ENCODE measurements at places on chromosomes 1 and 21.

GRCh38 chr1:93702111-93702827 is 20.6 kb upstream of the BCAR3 start:
- no peak for DNase-seq

DNA sequence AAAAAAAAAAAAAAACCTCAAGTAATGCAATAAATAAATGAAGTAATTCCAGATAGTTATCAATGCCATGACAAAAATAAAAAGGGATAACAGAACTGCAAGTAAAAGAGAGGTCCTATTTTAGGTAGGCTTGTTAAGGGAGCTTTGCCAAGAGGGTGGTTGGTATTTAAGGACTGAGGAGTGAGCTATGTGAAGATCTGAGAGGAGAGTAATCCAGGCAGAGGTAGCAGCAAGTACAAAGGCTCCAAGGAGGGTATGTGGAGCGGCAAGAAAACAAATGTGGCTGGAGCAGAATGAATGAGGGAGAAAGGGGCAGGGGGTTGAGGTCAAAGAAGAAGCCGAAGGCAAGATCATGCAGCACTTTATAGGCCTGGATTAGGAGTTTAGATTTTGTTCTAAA is 59.9 kb upstream of the CDC42BPA start:
- DNase-seq, result no peak

DNA sequence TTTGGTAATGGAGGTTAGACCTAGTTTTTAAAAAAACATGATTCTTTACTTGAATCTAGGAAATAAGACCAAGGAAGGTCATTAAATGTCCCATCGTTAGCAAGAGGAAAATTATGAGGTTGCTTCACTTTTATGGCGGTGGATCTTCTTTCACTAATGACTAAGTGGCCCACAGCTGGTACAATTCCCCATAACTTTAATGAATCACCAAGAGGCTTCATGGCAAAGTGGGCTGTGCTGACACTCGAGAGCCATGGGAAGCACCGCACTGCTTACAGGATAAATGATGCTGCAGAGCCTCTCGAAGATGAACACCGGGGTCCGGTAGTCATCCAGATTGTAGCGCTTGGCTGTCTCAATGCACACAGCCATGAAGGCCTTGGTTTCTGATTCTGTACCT is 108.8 kb downstream of the UBR4 start:
- no peak for DNase-seq

GRCh38 chr1:185044387-185044786 is 971 bp upstream of the RNF2 start:
- no peak for DNase-seq

GRCh38 chr1:107140703-107141490 is at the start of gene NTNG1:
TSS of gene NTNG1 (plus strand) at chr1:107141039.
- no peak for DNase-seq

- no peak for DNase-seq
Measured at GRCh38 chr1:1567891-1568291, 6.8 kb downstream of the SSU72 start.

GRCh38 chr1:61132176-61132638 is 49.8 kb downstream of the NFIA start:
- no peak for DNase-seq

DNA sequence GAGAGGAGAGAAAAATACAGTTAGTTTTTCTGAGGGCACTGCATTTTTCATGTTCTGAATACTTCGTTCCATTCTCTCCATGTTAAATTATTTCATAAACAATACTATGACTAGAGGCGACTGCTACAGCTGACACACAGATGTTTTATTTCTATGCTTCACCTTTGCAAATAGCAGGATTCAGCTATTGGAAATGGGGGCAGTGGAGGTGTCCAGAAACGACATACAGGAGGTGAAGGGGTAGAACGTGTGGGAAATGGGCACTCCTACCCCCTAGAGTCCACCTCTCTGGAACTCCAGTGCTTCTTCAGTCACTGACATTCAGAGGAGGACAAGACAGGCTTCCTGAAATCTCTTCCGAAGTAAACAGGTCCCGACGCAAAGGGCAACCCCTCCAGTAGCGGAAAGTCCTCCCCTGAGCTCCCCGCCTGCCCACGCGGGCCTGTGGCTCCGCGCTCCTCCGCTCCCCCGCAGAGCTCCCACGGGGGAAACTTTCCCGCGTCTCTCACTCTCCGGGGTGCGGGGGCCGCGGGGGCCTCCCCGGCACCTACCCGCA is 480 bp downstream of the DPYD start:
- no peak for DNase-seq

- DNase-seq, result no peak
Measured at GRCh38 chr1:205532996-205533735, 28.7 kb downstream of the CDK18 start.

- no peak for DNase-seq
Measured at GRCh38 chr1:14606632-14607031, 8.1 kb downstream of the KAZN start.

GRCh38 chr1:241939798-241940197 is 17.8 kb upstream of the BECN2 start:
- no peak for DNase-seq

DNA sequence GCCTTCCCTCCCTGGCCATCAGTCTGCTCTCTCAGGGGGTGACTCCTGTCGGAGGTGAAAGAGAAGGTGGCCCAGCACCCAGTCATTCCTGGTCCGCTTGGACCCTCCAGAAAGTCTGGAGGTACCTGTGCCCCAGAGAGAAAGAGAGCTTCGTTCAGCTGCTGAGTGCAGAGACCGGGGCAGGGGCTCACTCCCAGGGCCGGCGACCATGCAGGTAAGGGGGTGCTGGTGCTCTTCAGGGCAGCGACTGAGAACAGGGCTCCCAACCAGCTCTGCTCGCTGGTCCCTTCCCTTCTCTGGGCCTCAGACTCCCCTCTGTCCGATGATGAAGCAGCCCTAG is 30.1 kb downstream of the HSPG2 start:
- DNase-seq, result no peak

Data from sciatic nerve (tissue), 2 donors.